CD8-positive, alpha-beta memory T cell (primary cell): ENCODE measurements at places on chromosomes 13 and 19.
A peak's percentile ranks its signal among the peaks of the same experiment; 100 is the strongest.

- no peak for DNase-seq
Observed at GRCh38 chr19:54324071-54324470, 11.1 kb upstream of the LILRA5 start.

DNA sequence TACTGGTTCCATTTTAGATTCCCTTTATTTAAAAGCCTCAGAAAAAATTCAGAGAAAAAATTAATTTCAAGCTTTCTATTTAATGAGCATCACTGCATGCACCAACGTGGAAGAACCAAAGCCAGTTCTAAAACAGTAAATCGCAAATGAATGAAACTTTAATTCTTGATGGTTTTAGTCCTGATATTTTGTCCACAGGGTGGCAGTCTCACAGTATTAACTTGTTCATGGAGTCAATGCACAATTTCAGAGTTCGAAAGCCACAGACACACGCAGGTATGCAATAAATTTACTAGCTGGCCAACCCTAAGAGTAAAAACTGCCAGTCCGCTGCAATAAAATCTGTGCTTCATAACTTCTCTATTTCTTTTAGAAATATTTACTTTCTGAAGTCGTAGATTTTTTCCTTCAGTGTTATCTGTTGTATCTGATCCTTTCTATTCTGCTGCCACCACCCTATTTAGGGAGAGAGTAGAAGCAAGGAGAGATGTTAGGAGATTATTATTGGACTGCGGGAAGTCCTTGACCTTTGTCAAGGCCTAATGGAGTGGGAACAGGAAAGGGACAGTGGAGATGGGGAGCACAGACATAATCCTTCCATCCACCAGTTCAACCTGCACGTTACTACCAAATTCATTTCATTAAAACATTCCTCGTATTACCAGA lies 7.0 kb upstream of the WBP4 start:
- peak; percentile 39 for DNase-seq

DNA sequence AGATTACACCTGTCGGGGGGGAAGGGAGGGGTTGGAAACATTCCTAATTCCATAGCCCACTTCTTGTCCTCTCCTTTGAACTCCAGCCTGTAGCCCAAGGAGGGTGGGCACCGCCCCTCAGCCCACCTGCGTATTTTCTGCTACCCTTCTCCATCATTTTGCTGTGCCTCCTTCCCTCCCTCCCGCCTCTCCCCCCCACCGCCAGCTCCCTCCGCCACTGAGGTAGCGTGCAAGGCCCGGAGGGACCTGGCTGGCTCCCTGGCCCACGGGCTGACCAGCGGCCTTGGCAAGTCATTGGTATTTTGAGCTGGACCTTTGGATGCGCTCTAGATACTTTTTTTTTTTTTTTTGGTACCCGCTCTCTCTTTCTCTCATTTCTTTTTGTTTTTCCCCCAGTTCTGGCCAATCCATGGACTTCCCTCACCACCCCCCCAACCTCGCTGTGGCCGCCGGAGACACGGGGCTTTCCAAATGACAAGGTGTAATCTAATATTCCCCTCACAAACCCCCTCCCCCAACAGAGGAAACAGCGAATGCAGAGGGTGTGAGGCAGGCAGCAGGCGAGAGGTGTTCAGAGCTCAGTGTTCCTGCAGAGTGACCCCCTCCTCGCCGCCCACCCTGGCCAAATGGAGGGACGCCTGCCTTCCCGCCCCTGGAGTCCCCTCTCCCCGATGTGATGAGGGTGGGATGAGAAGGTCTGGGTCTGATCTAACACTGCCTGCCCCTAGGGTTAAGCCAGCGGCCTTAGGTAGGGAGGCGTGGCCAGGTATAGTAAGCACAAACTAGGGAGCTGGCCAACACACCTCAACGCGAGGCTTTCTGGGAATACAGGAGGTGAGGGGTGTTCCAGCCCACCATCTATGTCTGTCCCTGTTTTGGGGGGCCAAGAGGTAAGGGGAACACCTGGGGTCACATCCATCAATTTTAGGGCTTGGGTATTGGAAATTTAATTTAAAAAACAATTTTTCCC lies 89.2 kb downstream of the PTPRS start:
- no peak for DNase-seq

GRCh38 chr19:9966448-9966847 lies 30.1 kb upstream of the OLFM2 start:
- DNase-seq = no peak

DNA sequence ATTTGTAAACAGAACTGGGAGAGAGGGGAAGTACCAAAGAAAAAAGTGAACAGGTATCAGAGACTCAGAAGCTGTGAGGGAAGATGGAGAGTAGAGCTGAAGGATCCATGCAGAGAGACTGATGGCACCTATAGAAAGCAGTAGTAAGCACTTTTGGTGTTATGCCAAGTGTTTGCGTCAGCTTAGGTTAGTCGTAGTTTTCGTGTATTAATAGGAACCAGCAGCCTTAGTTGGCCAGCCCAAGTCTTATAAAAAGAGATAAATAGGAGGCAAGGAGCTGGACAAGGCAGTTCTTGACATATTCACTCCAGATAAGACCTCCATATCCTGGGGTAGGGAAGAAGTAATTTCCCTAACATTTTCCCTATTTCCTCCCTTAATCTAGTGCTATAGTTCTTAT lies 214.2 kb downstream of the OXGR1 start:
- DNase-seq = no peak

DNA sequence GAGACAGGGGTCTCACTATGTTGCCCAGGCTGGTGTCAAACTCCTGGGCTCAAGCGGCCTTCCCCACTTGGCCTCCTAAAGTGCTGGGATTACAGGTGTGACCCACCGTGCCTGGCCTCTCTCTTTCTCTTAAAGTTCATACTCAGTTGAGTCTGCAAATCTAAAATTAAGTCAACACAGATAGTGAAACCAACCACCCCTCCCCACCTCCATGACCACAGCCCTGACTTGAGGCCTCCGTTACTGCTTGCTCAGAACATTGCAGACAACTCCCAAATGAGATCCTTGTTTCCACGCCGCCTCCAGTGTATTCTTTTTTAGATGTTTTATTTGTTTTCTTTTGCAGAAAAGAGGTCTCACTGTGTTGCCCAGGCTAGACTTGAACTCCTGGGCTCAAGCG lies 94.4 kb downstream of the CACNA1A start:
- no peak for DNase-seq

- DNase-seq = no peak
Observed at GRCh38 chr13:93244141-93244917, 17.7 kb downstream of the GPC6 start.

DNA sequence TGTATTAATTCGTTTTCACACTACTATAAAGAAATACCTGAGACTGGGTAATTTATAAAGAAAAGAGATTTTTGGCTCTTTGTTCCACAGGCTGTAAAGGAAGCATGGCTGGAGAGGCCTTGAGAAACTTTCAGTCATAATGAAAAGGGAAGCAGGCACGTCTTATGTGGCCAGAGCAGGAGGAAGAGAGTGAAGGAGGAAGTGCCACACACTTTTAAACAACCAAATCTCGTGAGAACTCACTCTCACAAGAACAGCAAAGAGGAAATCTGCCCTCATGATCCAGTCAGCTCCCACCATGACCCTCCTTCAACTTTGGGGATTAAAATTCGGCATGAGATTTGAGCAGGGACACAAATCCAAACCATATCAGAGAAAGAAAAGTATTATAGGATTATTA lies 1255.9 kb upstream of the MIR17HG start:
- DNase-seq = no peak

- DNase-seq = no peak
Observed at GRCh38 chr13:106415971-106416370, 119.5 kb downstream of the EFNB2 start.

GRCh38 chr19:18896421-18896841 lies 473 bp upstream of the CERS1 start:
- DNase-seq = no peak

- DNase-seq = no peak
Observed at GRCh38 chr13:26934096-26934495, 173.5 kb upstream of the GPR12 start.

GRCh38 chr13:98581971-98582702 lies 5.2 kb upstream of the STK24 start:
- DNase-seq = no peak

- DNase-seq = no peak
Observed at GRCh38 chr13:50693727-50694126, 149.8 kb downstream of the DLEU7 start.

- no peak for DNase-seq
Observed at GRCh38 chr19:45045671-45046353, 7.0 kb downstream of the CLASRP start.

GRCh38 chr13:48778610-48779009 lies 124.9 kb downstream of the CYSLTR2 start:
- DNase-seq = no peak

DNA sequence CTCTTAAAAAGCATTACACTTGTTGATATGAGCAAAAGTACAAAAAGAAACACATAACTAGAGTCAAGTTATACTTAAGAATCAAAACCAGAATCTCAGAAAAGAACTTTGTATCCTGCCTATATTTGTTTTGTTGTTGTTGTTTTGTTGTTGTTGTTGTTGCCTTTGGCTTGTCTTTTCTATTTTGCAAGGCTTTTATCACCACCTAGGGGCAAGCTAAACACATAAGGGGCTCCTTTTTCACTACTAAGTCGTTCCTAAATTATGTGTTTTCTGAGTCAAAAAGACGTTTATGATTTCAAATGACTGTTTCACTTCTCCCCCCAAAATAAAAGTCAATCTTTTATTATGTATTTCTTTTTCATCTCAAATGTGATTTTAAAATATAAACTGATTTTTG lies 250.2 kb downstream of the RBM26 start:
- DNase-seq = no peak

- DNase-seq = no peak
Observed at GRCh38 chr13:68727165-68727564, 1380.5 kb upstream of the ATXN8OS start.

- DNase-seq = no peak
Observed at GRCh38 chr19:13428352-13428751, 77.9 kb downstream of the CACNA1A start.
